ENCODE measurements at places on chromosomes 5 and 9. TPM values are rescaled to one million over a fixed set of nuclear protein-coding genes. Genes with fewer than 3 reads are reported as not detected.

Gene KCNIP1
- total RNA-seq = not detected

Gene PPP2R2B
- not detected for total RNA-seq

Gene BTNL3
- total RNA-seq = not detected

Gene CATSPER3
- total RNA-seq = 0.18 TPM

Gene TMEM245
- 19.2 TPM for total RNA-seq

Gene GFRA3
- not detected for total RNA-seq
